ENCODE measurements at places on chromosomes 1 and 21. TPM values are rescaled to one million over a fixed set of nuclear protein-coding genes. Genes with fewer than 3 reads are reported as not detected.

NPL gene
- 1.3 TPM for total RNA-seq

ASTN1 gene
- not detected for total RNA-seq

LDLRAD1 gene
- total RNA-seq: not detected

AIRE gene
- under 0.01 TPM for total RNA-seq

GSTM4 gene
- total RNA-seq: 2.1 TPM

TSPAN1 gene
- total RNA-seq: not detected

CTSS gene
- 19.6 TPM for total RNA-seq

CHIT1 gene
- total RNA-seq: not detected

EMC1 gene
- 73.5 TPM for total RNA-seq

ADCY10 gene
- 0.48 TPM for total RNA-seq

PTGS2 gene
- total RNA-seq: 28.7 TPM

TSSK3 gene
- total RNA-seq: 0.98 TPM

HES2 gene
- total RNA-seq: 31.7 TPM

LCE1E gene
- total RNA-seq: not detected

KRTAP15-1 gene
- not detected for total RNA-seq

DIO1 gene
- total RNA-seq: not detected

AKR7A3 gene
- 0.57 TPM for total RNA-seq

ARHGAP30 gene
- not detected for total RNA-seq

SPATC1L gene
- 12.8 TPM for total RNA-seq

NEGR1 gene
- total RNA-seq: 4.9 TPM

VPS13D gene
- 36.4 TPM for total RNA-seq

IL23R gene
- not detected for total RNA-seq

ITLN1 gene
- not detected for total RNA-seq

SYT2 gene
- total RNA-seq: not detected

NCF2 gene
- total RNA-seq: 0.10 TPM

FYB2 gene
- not detected for total RNA-seq

HPCAL4 gene
- not detected for total RNA-seq

VASH2 gene
- under 0.01 TPM for total RNA-seq

SYCP1 gene
- total RNA-seq: not detected

CD34 gene
- 42.1 TPM for total RNA-seq

ADGRL2 gene
- 191 TPM for total RNA-seq

S1PR1 gene
- 308 TPM for total RNA-seq

LAMC2 gene
- total RNA-seq: 2.3 TPM

SMYD3 gene
- total RNA-seq: 16.5 TPM

C4BPA gene
- not detected for total RNA-seq

SLFNL1 gene
- 0.57 TPM for total RNA-seq

CELA3A gene
- not detected for total RNA-seq

FAM167B gene
- 2.9 TPM for total RNA-seq
